ENCODE measurements at places on chromosomes 7 and 10.

DNA sequence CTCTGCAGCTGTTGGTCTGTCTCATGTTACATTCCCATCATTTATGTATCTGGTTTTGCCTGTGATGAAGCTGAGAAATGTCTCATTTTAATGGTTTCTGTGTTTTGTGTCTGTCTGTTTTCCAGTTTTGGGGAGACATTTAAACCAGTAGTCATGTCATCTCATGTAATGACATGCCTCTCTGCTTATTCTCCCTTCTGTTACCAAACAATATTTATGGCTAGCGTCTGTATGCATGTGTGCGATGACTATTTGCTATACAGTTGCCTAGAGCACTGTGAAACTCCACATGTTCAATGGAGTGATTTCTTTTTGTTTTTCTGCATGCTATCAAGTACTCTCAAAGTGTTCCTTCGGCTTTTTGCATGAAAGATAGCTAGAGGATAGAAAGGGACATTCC, 132.0 kb downstream of the ST7 start:
- no peak for DNase-seq

- DNase-seq: no peak
Observed at GRCh38 chr7:102891693-102892261, 21.0 kb upstream of the LRRC17 start.

DNA sequence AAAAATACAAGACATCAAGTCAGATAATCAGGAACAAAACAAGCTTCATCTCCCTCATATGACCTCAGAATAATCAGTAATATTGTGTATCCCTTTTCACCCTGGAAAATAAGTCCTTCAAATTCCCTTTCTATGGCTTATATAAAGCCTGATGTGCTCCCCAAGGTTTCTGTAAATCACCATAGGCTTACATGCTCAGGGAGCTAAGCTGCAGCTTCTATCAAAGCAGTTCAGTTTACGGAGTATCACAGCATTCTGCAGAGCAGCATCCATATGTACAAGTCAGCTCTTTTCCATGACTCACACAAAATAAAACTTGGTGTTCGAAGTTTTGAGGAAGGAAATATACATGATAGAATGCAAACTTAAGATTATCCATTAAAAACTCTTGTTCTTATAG, 225.6 kb downstream of the LRRTM3 start:
- DNase-seq: no peak

GRCh38 chr10:30865141-30865926, 166.3 kb downstream of the ZNF438 start:
- no peak for DNase-seq

GRCh38 chr7:138378741-138379559, 81.1 kb upstream of the TRIM24 start:
- no peak for DNase-seq

DNA sequence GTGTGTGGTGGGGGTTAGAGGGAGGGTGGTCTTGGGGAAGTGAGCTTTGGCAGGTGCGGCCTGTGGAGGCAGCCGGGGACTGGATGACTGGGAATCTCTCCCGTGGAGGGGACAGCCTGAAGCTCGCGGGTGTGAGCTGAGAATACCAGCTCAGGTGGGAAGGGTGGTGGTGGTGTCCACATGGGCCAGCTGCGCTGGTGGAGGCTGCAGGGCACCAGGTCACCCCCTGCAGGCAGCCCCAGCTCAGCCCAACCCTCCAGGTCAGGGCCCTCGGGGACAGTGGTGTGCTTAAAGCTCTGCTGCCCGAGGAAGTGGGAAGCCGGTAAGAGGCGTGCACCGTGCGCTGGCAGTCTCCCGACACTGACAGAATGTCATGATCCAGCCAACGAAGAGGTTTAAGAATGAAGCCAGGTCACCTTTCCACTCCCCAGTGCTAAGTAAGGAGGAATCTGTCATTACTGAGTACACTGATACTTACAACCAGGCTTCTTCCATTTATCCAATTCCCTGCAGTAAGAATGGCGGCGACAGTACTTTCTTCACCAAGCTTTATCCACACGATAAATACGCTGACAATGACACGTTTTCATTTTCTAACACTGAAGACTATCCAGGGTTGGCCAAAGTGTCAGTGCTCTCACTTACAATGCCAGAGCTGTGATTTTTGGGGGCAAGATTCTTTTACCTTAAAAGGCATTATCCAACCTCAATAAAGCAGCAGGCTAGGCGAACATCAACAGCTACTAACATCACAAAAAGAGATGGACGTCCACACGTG, 20.4 kb downstream of the BRI3 start:
- no peak for DNase-seq

GRCh38 chr10:132532749-132533560, 4.6 kb upstream of the INPP5A start:
- DNase-seq: no peak

DNA sequence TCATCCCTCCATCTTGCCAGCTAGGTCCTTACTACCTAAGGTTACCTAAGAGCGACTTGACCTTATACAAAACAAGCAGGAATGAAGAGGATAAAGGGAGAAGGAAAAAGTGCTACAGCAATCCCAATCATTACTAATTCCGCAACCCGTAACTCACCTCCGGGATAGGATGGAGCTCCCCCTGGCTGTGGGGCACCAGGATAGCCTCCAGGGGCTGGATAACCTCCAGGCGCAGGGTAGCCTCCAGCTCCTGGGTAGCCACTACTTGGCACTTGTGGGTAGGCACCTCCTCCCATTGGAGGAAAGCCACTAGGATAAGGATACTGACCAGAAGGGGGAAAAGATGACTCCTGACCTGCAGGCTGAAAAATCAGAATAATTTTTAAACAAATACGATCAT, 15.8 kb downstream of the ANXA7 start:
- no peak for DNase-seq

DNA sequence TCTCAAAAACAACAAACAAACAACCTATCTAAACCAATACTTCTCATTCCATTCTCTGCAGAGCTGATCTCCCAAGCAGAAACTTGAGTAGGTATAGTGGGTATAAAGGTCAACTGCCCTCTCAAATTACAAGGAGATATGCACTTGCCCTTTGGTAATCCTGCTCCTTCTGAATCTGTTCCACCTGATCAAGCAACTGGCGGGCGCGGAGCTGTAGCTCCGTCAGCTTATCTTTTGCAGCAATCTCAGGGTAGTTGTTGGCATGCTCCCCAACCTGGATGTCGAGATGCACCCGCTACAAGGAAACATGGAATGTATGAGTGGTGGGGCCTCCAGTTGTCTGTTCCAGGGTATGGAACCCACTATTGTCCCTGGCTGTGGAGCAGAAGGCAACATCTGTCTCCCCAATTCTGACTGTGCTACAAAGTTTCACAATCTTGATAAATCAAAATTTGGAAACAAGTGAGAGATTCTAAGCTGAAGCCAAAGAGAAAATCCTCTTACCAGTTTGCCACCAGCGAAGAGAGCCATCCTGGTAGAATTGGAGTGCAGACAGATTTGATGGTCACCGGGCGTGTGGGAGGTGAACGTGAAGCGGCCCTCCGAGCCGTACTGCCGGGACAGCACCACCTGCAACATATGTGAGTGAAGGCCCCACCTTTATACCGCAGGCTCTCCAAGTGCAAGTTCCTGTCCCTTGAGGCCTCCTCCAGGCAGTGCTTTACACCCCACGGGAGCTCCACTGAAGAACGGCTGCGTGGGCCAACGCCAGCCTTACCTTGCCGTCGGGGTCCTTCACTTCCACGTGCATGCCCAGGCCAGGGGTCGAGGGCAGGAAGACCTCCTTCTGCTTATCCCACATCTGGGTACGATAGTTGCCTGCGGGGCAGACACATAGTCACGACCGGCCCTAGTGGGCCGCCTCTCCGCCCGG, 819 bp downstream of the TMED4 start:
- no peak for DNase-seq

DNA sequence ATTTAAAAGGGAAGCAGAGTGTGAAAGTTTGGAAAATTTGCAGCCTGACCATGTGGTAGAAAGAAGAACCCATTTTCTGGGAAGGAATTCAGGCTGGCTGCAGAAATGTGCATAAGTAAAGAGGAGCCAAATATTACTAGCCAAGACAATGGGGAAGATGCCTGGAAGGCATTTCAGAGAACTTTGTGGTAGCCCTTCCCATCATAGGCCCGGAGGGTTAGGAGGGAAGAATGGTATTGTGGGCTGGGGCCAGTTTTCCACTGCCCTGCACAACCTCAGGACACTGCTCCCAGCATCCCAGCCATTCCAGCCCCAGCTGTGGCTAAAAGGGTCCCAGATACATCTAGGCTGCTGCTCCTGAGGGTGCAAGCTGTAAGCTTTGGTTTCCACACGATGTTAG, 278.5 kb upstream of the BMPER start:
- no peak for DNase-seq

Measured in stimulated activated CD8-positive, alpha-beta memory T cell treated with anti-CD3 and anti-CD28 coated beads, Interleukin-7, amount 100 ng/mL, for 1 hour (primary cell).